Bronchial epithelial cell (primary cell): ENCODE measurements at places on chromosomes 4 and X.

- DNase-seq, result no peak
Observed at GRCh38 chrX:122579526-122579925, 604.6 kb upstream of the GRIA3 start.

- peak; percentile 65 for DNase-seq
Observed at GRCh38 chr4:155468282-155468681, 91.5 kb upstream of the MAP9 start.

GRCh38 chrX:68997911-68998310 is 167.3 kb downstream of the PJA1 start:
- no peak for DNase-seq

DNA sequence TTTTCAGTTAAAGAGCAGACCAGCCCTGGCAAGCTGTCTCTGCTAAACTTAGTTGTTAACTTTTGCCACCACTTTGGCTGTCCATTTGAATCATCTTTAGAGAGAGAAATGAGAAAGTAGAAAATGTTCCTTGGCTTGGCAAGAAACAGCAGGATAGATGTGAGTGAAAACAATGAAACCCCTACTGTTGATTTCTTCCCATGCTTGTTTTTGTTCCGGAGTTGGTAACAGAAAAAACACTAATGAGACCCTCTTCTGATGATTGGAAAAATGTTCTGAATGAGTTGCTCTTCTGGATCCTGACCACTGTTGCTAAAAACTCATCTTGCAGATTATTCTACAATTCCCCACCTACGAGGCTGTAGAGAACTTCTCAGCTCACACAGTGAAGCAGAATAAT is 203.3 kb downstream of the MAPK10 start:
- no peak for DNase-seq

GRCh38 chr4:6465955-6466354 is 6.5 kb downstream of the PPP2R2C start:
- DNase-seq, result no peak

DNA sequence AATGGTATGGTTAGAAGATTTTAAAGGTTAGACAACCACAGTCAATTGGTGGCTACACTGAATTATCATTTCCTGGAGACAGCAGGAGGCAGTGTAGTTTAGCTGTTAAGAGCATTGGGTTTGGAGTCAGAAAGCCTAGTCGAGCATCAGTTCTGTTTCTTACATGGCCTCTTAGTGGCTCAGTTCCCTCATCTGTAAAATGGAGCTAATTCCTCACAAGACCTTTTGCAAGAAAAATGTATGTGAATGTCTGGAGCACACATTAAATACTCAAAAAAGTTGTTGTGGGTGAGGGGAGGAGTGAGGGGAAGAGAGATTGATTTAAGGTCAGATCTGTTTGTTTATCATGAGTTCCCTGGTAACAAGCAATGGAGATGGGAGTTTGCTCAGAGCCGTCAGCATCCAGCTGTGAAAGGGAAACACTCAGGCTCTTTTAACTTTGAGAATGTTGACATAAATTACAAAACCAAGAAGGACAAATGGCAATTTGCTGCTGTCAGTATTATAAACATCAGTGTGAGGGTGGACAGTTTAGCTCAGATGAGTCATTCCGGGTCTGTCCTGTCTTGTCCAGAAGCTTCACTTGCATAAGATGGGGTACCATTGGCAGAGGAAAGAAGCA is 98.2 kb upstream of the PGRMC2 start:
- peak; percentile 91 for DNase-seq

DNA sequence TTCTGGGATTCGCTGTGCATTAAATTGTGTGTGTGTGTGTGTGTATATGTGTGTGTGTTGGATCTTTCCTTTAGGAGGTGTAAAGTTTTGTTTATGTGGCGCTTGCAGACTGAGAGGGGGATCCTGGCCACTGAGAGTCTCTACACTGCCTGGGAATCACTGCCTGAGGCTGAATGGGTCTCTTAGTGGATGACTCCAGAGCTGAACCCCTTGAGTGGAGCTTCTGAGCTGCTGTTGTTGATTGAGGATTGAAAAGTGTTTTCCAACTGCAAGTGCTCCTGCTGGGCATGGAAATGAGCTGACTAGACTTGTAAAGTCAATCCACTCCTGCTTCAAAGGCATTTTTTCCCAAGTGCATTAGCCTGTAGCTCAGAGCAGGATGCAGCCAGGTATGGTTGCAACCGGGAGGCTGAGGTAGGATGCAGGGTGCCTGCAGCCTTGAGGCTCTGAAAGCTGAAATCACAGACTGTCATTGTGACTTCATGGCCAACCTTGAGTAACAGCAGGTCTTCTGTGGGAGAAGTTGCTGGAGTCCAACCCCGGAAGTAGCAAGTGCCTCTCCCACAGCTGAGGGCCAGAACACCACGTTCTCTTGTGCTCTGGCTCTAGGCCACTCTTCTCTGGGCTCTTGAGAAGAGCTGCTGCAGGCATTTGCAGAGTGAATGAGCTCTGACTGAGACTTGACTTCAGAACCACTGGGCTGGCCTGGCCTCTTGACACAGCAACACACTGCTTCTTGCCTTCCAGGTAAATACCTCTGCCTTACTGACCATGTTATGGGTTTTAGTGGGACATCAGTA is at the start of gene TBX22:
TSS of gene TBX22 (plus strand) at position 613 of the 800 bp plus-strand sequence. CDS start 7,517 bp downstream, outside the sequence.
- DNase-seq, result no peak

DNA sequence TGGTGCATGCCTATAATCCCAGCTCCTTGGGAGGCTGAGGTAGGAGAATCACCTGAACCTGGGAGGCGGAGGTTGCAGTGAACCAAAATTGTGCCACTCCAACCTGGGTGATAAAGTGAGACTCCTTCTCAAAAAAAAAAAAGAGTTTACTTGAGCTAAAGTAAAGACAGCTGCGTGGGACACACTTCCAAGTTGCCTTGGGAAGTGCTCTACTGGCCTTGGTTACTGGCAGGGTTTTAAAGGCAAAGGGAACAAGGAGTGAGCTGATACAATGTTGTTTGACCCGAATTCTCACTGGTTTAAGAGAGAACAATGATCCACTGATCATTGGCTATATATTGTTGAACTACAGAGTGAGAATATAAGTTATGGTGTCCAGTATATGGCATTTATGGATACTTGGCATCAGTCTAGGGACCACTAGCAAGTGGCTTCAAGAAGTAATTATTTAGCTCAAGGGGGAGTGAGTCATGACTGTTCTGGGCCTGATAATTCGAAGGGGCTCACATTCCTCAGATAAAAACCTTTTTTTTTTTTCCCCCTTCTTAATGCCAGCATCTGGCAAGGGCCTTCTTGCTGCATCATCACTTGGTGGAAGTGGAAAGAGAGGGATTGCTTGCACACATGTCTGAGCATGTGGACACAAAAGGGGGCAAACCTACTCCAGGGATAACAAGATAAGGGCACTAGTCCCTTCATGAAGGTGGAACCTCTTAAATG is 32.3 kb downstream of the GRK4 start:
- no peak for DNase-seq

DNA sequence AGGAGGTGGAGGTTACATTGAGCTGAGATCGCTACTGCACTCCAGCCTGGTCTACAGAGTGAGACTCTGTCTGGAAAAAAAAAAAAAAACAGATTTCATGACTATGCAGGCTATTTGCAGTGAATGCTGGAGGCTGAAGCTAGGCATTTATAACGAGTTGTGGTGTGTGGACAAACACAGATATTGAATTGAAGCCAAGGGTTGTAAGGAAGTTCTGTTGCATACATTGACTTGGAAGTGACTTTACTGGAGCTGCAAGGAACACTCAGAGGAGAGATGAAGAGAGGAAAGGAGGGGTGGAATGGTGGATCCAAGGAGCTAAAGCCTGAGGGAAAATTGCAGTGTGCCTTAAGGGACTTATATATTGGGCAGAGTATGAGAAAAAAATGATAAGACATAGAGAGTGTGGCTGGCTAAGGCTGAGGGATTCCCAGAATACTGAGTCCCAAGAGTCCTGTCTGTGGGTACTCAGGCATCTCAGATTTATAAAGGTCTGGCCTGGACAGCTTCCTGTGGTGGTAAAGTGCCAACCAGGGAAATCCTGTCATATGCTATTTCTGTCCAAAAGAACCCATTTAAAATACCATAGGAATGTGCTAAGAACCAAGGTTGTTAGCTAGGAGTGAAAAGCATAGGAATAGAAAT is 87.8 kb upstream of the GUCY1A1 start:
- DNase-seq, result no peak

DNA sequence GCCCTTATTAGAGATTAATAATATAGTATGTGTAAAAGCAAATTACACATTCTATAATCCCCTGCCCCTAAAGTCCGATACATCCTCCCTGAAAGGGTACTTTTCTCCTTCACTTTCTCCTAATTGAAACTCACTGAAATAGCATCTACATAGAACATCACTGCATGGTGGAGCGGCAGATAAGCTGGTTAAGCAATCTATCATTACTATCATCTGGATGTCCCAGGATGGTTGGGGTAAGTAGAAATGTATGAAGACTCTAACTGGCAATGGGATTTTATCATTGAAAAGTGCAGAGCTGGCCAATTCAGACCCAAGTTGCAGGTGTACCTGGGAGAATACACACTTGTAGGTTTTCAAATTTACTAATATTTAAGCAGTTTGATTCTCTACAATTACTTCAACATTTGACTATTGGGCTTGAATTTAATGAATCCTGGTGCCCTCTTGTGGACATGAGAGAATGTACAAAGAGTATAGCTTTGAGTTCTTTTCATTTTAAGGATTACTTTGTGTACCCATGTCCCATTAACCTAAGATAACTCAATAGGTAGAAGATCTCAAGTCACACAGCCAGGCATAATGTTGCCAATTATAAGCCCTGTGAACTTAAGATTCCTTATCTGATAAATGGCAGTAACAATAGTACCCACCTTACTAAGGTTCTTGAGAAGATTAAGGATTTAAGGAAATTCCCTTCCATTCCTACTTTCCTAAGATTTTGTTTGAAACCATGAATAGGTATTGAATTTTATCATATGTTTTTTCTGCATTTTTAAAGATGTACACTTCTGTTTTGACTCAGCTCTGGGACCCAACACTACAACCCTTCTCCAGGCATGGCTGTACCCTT is 69.8 kb downstream of the SHROOM3 start:
- DNase-seq, result peak; percentile 61

DNA sequence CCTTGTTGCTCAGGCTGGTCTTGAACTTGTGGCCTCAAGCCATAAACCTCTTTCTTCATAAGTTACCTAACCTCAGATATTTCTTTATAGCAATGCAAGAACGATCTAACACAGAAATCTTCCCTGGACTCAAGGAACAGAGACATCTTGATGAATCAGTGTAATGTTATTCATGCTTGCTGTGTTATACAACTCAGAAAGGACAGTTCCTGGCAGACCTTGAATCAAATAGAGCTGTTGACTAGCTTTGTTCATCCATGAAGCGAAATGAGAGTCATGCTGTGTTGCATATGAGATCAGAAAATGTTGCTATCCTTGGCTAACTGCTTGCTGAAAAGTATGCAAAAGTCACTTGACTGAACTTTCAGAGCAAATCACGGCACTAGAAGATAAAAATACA is 72.6 kb upstream of the ARHGAP24 start:
- DNase-seq, result peak; percentile 72

- no peak for DNase-seq
Observed at GRCh38 chrX:145881175-145881995, 63.8 kb downstream of the SLITRK2 start.

DNA sequence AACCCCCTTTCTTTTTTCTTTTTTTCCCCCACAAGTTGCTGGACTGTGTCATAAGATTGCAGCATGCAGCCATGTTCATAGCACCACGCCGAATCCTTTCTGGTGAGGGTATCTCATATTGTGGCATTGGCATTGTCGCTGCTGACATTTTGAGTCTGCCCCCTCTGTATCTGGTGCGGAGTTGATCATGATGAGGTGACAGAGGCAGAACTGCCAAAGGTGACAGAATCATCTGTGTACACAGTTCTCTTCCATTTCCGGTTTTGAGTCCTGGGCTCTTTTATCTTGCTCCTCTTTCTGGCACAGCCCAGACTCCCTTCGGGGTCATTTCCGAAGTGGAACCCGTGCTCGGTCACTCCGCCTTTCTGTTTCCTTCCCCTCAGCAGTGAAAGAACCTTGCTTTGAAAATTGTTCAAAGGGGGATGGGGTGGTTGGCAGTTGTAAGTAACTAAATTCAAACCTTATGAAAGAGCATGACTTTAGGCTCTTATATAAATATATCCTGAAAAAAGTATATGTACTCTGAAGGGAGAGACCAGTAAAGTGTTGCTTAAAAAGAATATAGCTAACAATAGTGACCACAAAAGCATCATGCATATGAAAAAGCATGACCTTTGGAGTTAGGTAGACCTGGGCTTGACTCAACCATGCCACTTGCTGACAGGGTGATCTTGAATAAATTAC is 55.0 kb upstream of the BMP2K start:
- no peak for DNase-seq

GRCh38 chrX:108726748-108727147 is 9.6 kb downstream of the IRS4 start:
- no peak for DNase-seq

GRCh38 chr4:155703486-155704247 is 37.0 kb downstream of the GUCY1A1 start:
- peak; percentile 76 for DNase-seq

- DNase-seq, result no peak
Observed at GRCh38 chr4:110865611-110866259, 242.9 kb upstream of the PITX2 start.

DNA sequence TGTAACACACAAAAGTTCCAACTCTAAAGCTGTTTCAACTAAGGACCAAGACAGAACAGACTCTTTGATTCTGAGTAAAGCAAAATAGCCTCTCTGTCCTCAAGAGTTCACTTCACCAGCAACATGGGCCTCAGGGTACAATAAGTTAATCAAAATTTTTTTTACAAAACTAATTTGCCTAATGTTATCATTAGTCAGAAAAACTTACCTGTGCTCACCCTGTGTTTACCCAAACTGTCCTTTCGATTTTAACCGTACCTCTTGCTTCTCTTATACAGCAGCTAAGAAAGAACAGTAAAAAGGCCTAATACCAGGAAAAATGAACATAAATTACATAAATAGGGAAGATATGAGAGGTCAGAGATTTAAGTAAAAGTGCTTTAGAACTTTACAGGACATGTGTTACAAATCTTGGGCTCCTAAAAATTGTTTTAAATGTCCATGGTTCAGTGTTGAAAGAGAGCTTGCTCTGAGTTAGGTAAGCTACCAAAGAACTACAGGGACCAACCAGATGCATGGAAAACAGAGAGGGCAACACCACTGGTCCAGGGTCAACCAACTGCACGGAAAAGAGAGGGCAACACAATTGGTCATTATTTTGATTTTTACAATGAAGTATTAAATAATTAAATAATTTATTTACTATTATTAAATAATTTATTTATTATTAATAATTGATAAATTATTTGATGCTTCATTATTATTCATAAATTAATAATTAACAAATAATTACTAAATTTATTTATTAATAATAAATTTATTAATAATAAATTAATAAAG is 73.1 kb downstream of the FAT1 start:
- no peak for DNase-seq

DNA sequence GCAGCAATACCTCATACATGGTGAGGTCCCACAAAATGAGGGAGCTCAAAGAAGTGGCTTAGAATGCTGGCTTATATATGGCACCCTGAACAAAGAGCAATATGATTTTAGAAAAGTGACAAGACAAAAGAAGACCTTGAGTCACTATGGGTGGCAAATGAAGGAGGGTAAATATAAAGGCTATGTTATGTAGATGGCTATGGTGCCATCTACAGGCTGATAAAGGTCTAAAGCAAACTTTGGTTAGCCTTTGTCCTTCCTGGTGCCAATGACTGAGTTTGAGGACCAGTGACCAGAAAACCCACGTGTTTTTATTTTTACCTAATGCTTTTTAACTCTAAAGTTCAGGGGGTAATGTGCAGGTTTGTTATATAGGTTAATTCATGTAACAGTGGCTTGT is 151.8 kb downstream of the CCNG2 start:
- peak; percentile 53 for DNase-seq

- no peak for DNase-seq
Observed at GRCh38 chr4:52554612-52555355, 104.3 kb downstream of the USP46 start.

GRCh38 chrX:25537699-25538098 is 521.9 kb upstream of the ARX start:
- DNase-seq, result no peak
